WTC11 (cell line): ENCODE measurements at places on chromosomes 7 and 10. TPM values are rescaled to one million over a fixed set of nuclear protein-coding genes. Genes with fewer than 3 reads are reported as not detected.

DNA sequence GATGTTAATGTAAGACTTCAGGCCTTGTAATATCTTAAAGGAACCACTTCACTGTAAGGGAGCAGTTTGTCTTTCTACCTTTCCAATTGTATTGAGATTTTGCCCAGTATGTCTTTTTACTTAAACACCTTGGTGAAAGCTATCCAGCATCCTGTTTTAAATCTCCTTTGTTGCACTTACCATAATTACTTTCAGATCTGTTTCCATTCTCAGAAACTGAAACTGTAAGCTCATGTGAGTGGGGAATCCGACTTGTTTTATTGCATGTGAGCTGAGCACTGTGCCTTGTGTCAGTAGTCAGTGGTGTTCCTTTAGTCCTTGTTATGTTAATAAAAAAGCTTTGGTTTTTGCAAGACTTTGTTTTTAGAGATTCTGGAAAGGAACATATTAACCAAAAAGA, 42.2 kb downstream of the BMPR1A start:
- no peaks in the 10 kb centered on the region for H3K27me3 ChIP-seq
- peak overlapping the region; percentile 96 for H3K27ac ChIP-seq
- peaks cover 78% of the 10 kb centered on the region for H3K4me1 ChIP-seq
- H3K4me3 ChIP-seq, result peak overlapping the region; percentile 54

DNA sequence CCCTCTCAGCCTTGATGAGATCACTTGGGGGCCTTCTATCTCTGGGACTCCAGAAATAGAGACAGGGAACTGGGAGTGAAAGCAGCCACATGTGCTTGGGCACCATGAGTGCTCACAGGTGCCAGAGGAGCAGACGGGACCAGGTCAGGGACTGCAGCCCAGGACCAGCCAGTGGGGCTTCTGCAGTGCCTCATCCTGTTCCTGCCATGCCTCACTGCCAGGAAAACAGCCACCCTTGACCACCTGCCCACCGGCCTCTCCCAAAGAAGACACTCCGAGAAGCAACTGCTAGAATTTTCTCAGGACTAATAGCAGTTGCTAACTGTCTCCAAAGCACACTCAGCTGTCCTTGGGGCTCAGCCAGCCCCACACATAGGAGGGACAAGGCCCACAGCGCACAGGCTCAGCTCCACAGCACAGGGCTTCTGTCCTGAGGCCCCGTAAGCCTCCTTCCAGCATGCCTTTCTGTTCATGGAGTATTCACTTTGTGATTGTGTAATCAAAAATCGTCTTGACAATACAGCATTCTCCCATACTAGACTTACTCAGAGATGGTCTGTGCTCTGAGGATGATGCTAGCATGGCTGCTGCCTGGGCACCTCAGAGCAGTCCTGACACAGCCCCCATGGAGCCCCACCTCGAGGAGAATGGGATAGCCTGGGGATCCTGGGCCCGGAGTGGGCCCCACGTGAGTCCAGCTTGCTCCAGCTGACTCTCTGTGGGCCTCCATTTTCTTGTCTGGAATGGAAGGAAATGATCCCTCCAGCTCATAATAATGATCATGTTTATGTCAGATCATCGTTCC, 115.7 kb upstream of the RET start:
- H3K4me3 ChIP-seq, result no peak overlapping the region
- H3K27me3 ChIP-seq, result no peaks in the 10 kb centered on the region
- DNase-seq, result peak; percentile 4

GRCh38 chr7:131652934-131653333, 96.5 kb upstream of the PODXL start:
- H3K36me3 ChIP-seq, result no peaks in the 10 kb centered on the region
- H3K27ac ChIP-seq, result no peak overlapping the region
- H3K27me3 ChIP-seq, result peaks cover 11% of the 10 kb centered on the region
- no peak for DNase-seq
- peaks cover 60% of the 10 kb centered on the region for H3K4me1 ChIP-seq

DNA sequence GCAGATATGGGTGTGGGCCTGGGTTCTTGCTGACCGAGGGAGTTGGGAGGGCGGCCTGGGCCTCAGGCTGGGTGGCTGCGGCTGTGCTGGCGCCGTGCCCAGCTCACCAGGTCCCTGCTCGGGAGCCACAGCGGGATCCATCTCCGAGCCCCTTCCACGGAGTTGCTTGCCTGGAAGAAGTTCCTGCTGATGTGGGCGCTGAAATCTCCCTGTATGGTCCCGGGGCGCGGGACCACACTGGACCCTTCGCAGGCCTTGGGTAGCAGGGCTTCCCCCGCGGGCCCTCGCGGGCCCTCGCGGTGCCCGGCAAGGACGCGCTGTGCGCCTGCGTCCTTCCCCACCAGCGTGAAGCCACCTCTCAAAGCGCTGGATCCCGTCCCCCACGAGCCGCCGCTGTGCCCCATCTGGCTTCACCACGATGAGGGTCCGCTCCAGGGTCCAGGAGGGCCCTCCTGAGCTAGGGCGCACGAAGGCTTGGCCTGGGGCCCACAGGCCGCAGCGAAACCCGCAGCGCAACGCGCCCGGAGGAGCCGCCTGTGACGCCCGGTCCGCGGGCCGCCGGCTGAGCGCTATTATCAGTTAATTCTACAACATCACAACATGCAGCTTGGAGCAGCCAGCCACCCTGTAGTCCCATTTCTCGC, 31.5 kb downstream of the RAB19 start:
- H3K4me1 ChIP-seq, result no peaks in the 10 kb centered on the region
- no peak overlapping the region for H3K27ac ChIP-seq
- H3K27me3 ChIP-seq, result no peaks in the 10 kb centered on the region
- H3K36me3 ChIP-seq, result peaks cover 3% of the 10 kb centered on the region; the same call in 1 of the 2 replicates
- no peak overlapping the region for H3K4me3 ChIP-seq

- no peak overlapping the region for H3K27ac ChIP-seq
- no peak overlapping the region for H3K4me3 ChIP-seq
- H3K4me1 ChIP-seq, result peaks cover 6% of the 10 kb centered on the region
- H3K27me3 ChIP-seq, result no peaks in the 10 kb centered on the region
- no peak for DNase-seq
These were observed 509.3 kb downstream of the SORCS3 start for GRCh38 chr10:105150259-105150880.

DNA sequence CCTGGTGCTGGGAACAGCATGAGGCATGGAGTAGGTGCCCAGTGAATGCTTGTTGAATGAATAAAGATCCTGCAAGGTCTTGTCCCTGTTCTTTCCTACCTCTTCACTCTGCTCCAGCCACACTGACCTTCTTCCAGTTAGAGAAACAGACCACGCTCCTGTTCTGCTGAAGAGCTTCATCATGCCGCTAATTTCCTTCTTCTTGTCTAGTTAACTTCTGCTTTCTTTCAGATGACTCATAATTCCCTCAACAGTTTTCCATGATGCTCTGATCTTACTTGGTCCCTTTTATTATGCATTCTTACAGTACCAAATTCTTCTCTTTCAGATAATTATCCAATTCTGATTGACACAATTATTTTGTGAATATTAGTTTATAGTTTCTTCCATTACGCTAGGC, 59.5 kb upstream of the C1QL3 start:
- no peaks in the 10 kb centered on the region for H3K36me3 ChIP-seq
- no peak overlapping the region for H3K27ac ChIP-seq
- DNase-seq, result no peak
- H3K4me1 ChIP-seq, result no peaks in the 10 kb centered on the region

GRCh38 chr7:81488210-81488609, 281.6 kb downstream of the HGF start:
- no peaks in the 10 kb centered on the region for H3K27me3 ChIP-seq
- no peak for DNase-seq
- no peak overlapping the region for H3K4me3 ChIP-seq
- peaks cover 9% of the 10 kb centered on the region; the same call in 1 of the 2 replicates for H3K4me1 ChIP-seq

DNA sequence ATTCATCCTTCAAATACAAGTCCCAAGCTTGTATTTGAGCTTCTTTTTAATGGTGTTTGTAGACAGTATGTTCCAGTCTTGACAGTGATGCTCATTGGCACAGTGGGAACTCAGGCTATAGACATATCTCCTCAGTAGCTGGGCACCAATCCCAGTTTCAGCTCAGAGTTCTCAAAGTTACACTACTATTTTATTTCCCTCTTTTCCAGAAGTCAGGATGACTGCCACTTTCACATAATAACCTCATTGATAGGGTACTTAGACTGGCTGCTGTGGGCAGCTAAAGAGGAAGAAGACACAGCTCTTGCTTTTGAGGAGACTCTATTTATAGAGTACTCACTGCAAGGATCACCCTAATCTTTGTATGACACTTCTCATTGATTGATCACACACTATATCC, 2.4 kb downstream of the GBF1 start:
- peak overlapping the region; percentile 100; the same call in 1 of the 2 replicates for H3K4me3 ChIP-seq
- peaks cover 28% of the 10 kb centered on the region for H3K4me1 ChIP-seq
- H3K27ac ChIP-seq, result peak overlapping the region; percentile 6; the same call in 1 of the 2 replicates
- H3K36me3 ChIP-seq, result no peaks in the 10 kb centered on the region
- H3K27me3 ChIP-seq, result peaks cover 20% of the 10 kb centered on the region
- DNase-seq, result no peak

PTPRN2 gene
- total RNA-seq, result 2.6 to 4.7 TPM (median 3.9 TPM) in 3 replicates

ASL gene
- 29.5 to 31.9 TPM (median 29.8 TPM) in 3 replicates for total RNA-seq

ASZ1 gene
- not detected in 3 replicates for total RNA-seq

ERVW-1 gene
- 0.07 to 0.14 TPM in 2 of 3 replicates, not detected in the other for total RNA-seq
